ENCODE measurements at places on chromosomes 1 and 21.

GRCh38 chr1:19712928-19713327 is 48.3 kb downstream of the HTR6 start:
- no peak for DNase-seq

GRCh38 chr21:17930093-17930492 is 110.9 kb upstream of the C21orf91 start:
- DNase-seq: no peak

DNA sequence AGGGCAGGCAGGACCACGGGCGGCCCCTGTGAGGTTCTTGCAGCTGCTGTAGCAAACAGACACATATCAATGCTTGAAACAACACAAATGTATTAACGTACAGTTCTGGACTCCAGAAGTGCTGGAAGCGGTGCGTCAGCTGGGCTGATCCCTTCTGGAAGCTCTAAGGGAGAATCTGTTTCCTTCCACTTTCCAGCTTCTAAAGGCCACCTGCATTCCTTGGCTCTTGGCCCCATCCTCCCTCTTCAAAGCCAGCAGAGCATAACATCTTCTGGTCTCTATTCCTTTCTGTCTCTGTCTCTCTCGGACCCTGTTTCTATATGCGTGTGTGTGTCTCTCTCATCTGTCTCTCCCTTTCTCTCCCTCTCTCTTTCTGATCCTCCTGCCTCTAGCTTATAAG is 102.3 kb downstream of the SPSB1 start:
- no peak for DNase-seq

GRCh38 chr1:228811712-228812305 is 76.5 kb downstream of the RHOU start:
- DNase-seq: no peak

DNA sequence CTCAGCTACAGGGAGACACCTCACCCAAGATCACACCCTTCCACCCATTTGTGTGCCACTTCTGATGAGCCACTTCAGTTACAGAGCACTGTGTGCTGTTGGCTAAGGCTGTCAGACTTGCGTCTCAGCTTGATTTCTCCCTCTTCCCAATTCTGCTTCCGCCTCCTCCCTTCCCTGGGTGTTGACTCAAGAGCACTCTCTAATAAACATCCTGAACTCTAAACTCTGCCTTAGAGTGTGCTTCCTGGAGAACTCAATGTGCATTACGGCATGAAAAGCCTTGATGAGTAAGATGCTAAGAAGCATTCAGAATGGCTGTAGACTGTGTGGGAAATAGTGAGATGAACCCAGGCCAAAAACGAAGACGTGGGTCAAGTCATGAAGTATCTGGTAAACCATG is 54.9 kb upstream of the S1PR1 start:
- DNase-seq: no peak

- DNase-seq: no peak
Measured at GRCh38 chr1:5620997-5621396, 371.2 kb downstream of the NPHP4 start.

GRCh38 chr21:20419772-20420171 is 578.4 kb upstream of the NCAM2 start:
- DNase-seq: no peak

- DNase-seq: no peak
Measured at GRCh38 chr1:235720544-235720943, 71.0 kb upstream of the GNG4 start.

- DNase-seq: no peak
Measured at GRCh38 chr1:236307435-236307834, 25.7 kb upstream of the ERO1B start.

GRCh38 chr21:33441489-33442477 is 38.0 kb downstream of the TMEM50B start:
- DNase-seq: no peak

DNA sequence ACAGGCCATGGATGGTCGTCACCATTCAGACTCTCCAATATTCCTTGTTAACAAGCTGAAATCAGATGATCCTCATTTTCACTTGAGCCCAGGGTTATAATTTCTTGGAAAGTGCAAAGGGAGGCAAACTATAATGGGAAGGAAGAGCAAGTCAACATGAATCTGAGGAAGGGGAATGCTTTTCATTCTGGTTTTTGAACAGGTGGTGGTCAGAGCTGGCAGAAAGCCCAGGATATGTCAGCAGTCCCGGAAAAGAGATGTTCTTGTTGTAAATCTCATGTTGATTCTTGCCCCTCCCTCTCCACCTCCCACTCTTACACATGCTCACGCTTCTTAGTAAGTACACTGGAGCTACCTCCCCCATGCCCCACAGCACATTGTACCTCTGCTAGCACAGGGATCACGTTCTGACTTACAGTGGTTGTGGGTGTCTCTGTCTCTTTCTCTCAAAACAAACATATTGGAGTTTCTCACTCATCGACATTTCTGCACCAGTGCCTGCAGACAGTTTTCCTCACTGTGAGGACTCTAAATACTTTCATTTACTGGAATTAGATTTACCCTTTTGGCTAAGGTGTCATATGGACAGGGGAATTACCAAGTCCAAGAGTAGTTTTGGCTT is 77.6 kb downstream of the XCL2 start:
- peak; percentile 33 for DNase-seq

DNA sequence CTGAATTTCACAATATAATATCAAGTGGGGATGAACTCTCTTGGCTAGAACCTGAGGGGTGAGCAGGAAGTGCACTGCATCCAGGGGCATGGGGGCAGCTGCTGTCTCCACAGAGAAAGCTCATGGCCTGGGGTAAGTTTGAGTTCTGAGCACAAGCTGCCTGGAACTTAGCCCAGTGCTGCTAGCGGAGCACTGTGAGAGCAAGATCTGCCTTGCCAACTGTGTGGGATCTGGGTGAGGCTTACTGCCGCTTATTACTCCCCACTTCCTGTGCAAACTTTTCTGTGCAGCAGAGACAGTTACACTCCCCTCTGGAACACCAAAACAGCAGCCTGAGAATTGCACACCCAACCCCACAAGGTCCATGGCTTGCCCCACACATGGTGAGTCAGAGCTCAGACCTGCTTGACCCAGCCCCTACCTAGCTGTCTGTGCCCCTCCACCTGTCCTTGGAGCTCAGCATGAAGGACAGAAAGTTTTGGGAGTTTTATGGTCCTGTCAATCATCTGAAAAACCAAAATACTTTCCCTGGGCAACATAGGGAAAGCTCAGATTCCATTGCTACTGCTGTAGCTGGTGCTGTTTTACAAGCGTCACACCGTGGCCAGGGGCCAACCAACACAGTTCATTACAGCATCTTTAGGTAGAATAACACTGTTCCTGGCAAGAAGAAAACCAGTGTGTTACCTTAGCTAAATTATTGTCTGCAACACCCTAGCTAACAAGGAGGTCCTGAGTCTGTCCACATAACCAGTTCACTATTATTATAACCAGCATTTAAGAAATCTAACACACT is 762.1 kb upstream of the NEGR1 start:
- no peak for DNase-seq

DNA sequence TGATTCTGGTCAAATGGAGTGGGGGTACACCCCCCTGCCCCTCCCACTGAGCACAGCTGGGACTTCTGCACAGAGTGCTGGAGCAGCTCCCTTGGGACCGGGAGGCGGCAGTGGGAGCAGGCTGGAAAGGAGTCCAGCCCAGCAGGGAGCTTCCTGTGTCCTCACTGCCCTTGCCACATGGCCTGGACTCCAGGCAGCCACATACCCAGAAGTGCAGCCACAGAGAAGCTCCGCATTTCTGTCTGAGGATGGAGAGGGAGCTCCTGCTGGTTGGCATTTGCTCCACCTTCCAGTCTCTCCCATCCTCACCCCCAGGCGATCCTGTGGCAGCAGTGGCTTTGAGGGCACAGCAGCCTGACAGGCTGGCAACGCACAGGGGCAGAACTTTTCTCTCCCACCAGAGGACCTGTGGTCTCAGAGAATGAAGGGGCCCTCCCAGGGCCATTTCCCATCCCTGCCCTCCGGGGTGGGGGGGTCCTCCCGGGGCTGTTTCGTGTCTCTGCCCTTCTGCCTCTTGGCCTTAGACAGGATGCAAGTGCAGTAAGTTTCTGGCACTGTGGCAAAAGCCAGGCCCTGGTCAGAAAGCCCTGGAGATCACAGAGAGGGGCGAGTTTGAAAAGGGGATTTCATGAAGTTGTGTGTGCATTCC is 103.6 kb upstream of the COL6A1 start:
- DNase-seq: no peak

- no peak for DNase-seq
Measured at GRCh38 chr1:244628789-244629188, 24.1 kb upstream of the DESI2 start.
